ENCODE measurements at places on chromosomes 5 and 9.

DNA sequence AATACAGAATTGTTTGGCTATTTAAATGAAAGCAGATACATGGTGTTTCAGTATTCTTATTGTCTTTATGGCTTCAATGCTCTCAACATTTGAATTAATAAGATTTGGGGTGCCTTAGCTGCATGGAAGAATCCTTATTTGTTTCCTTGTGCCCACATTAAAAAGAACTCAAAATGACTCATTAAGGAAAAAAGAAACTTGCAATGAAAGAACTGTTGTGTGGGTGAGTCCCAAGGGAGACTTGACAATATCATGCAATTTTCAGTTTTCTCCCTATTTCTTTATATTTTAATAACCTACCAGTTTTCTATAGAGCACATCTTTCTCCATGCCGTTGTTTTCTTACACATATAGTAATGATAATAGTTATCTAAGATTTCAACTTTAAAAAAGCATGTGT lies 404.0 kb downstream of the PDE4D start:
- no peak for DNase-seq

- peak; percentile 90 for DNase-seq
Observed at GRCh38 chr5:145362266-145362665, 472.9 kb downstream of the PRELID2 start.

DNA sequence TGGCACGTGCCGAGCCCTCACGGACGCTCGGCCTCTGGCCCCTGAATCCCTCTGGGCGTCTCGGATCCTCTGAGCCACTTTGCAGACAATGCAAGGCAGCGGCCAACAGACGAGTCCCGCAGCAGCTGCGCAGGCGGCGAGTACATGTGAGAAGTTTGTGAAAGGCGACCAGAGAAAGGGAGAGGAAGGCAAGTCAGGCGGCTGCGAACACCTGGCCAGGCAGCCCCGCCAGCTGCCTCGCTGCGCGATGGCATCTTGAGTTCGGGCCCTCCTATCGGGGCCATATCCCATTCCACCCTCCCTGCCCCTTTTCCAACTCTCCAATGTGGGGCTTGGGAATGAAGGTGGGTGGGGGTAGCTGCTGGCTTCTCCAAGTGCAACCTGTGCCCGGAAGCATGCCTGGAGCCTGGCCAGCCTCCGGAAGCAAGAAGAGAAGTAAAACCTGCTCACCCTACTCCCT lies 4.5 kb upstream of the POU4F3 start:
- no peak for DNase-seq

DNA sequence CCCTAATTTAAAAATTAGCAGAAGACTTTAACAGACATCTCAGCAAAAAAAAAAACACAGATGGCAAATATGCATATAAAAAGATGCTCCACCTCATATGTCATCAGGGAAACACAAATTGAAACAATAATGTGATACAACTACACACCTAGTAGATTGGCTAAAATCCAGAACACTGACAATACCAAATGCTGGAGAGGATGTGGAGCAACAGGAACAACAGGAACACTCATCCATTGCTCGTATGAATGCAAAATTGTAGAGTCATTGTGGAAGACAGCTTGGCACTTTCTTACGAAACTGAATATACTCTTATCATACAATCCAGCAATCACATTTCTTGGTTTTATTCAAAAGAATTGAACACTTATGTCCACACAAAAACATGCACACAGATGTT lies 22.1 kb downstream of the MCIDAS start:
- DNase-seq, result no peak

DNA sequence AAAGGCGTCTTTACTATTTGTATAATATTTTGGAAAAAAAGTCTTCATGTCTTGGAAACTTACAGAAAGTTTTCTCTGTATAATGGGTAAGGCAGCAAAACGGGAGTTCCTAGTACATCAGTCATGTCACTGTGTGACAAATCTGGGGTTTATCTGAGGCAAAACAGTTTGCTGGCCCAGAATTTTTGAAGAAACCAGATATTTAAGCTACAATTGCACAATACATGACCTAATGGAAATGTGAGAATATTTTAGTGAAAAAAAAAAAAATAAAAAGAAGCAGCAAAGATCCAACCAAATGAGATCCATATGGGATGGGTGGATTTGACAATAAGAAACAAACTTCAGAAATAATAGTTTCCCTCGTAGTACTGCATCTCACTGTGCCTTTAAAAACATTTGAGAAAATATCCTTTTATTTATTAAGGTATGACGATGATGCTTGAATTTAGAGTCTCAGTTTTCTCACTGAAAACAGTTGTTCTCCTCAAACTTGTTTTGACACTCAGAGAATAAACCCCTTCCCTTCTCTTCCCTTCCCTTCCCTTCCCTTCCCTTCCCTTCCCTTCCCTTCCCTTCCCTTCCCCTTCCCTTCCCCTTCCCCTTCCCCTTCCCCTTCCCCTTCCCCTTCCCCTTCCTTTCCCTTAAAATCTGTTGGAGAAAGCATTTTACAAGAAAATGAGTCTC lies 180.5 kb upstream of the TUT7 start:
- DNase-seq, result peak; percentile 91

DNA sequence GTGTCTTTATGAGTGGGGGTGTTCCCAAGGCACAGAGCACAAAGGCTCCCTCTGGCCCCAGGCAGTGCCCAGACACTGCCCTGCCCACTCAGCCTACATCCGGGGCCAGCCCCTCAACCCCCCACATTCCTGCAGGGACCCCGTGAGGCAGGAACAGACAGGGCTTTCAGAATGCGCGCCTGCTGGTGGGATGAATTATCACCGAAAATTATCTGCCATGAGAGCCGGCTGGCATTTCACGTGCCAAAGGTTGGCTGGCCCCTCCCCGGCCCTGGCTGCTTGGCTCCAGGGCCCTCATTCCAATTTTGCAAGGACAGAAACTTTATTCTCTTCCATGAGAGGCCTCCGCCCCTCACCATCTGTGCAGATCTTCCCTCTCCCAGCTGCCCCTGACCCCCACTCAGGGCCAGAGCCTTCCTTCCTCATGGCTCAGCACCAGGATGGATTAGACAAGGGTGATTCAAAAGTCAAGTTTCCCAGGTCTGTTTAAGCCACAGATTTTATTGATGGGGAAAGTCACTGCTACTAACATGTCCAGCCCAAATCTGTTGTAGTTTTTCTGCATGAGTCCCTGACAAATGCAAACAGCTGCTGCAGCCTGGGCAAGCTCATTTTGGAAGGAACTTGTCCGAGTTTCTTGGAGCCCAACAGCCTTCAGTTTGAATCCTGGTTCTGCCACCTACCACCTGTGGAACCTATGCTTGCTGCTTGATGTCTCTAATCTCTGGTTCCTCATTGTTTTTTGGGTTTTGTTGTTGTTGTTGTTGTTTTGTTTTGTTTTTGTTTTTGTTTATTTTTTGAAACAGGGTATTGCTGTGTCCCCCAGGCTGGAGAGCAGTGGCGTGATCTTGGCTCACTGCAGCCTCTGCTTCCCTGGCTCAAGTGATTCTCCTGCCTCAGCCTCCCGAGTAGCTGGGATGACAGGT lies 32.3 kb upstream of the WDR38 start:
- DNase-seq, result no peak

GRCh38 chr5:23864786-23865185 lies 357.4 kb downstream of the PRDM9 start:
- DNase-seq, result no peak

GRCh38 chr9:85949586-85950335 lies 8.8 kb downstream of the NAA35 start:
- DNase-seq, result no peak

DNA sequence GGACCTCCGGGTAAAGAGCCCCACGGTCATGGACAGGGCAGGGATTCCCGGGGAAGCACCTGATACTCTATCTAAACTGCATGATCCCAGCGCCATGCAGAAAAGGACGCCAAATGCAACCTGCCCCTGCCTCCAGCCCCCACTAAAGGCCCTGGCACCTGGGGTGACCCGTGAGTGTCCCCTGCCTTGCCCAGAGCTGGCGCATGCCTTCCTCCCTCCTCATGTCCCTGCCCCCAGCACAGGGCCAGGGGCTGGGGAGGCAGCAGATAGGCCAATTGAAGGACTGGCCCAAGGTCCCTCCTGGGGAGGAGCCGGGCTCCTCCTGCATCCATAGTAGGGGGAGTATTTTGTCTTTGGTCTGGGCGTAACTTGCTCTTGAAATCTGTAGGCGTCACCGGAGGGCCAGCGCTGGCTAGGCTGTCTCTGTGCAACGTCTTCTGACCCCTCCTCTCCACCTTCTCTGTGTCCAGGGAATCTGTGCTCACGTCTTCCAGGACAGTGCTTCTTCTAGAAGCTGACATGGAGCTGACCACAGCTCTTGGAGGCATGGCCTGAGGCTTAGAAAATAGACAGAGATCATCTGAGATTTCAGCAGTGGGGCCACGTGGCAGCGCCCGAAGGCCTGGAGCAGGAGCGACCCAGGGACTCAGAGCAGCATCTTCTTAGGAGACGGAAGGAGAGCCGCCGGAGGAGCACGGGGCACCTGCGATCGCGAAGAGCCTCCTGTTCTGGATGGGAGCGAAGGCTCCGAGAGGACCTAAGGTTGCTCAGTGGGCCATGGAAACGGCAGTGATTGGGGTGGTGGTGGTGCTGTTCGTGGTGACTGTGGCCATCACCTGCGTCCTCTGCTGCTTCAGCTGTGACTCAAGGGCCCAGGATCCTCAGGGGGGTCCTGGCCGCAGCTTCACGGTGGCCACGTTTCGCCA lies 660 bp downstream of the SPAAR start:
- DNase-seq, result no peak

- no peak for DNase-seq
Observed at GRCh38 chr5:873328-873727, 19.3 kb downstream of the BRD9 start.

DNA sequence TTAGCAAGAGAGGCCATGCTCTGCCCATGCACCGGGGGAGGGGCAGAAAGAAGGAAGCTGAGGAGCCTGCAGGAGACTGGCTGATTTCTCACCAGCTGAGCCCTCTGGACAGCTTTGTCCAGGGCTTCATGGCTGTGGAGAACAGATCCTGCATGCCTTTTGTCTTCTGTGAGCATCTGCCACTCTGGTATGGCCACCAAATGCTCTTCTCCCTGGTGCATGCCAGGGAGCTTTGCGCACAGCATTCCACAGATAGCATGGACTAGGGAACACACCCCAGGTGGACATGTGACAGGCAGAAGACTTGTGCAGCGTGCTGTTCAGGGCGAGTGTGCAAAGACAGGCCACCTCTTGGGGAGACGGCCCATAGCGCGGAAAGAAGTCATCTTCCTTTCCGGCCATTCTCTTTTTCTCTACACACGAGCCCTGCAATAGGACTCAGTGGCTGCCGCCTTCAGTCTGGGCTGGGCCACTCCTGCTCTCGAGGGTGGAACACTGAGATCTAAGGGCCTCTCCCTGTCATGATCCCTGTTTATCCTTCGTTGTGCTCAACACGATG lies 56.7 kb downstream of the GADD45G start:
- DNase-seq, result peak; percentile 12

GRCh38 chr5:168295574-168296201 lies 4.2 kb downstream of the WWC1 start:
- peak; percentile 84 for DNase-seq

DNA sequence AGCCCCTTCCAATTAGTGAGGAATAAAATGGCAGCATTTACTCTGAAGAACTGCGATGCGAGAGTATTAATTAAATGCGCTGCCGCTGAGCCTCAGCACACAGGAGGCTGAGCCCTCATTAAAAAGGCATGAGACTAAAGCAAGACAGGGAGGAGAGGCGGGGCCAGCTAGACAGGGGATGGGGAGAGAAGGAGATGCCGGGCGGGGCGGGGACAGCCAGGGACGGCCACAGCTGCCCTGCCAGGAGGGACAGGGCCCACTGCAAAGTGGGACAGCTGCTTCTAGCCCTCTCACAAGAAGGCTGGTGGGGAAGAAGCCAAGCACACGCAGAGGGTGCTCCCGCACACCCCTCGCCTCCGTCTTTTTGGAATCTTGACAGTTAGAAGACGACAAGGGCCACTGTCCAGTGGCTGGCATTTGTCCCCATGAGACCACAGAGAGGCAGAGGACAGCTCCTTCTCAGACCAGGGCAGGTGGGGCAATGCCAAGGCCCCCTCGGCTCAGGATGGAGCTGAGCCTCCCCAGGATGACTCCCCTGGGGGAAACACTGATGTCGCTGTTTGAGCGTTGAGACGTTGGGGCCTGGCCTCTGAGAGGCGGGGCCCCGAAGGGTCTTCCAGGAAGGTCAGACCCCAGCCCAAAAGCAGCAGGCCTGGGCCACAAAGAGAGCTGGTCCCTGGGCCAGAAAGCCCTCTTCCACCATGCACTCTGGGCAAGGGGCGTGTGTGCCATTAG lies 26.9 kb downstream of the ADAMTS2 start:
- DNase-seq, result no peak

GRCh38 chr5:131637694-131638093 lies 2.7 kb upstream of the RAPGEF6 start:
- DNase-seq, result no peak

DNA sequence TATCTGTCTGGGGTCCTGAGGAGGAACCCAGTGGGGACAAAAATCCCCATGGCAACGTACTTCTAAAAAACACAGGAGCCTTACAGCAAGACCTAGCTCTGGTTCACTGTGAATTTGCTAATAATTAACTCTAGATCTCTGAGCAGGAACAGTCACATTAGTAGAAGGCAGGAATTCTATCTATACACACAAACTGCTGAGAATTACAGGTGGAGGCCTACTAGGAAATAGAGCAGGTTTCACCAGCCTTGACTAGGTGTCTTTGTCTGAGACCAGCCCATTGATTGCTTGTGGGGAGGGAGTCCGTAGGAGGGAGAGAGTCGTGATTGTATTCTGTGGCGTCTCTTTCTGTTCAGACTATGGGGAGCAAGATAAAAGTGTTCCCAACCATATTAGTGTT lies 44.8 kb downstream of the PRLR start:
- no peak for DNase-seq

DNA sequence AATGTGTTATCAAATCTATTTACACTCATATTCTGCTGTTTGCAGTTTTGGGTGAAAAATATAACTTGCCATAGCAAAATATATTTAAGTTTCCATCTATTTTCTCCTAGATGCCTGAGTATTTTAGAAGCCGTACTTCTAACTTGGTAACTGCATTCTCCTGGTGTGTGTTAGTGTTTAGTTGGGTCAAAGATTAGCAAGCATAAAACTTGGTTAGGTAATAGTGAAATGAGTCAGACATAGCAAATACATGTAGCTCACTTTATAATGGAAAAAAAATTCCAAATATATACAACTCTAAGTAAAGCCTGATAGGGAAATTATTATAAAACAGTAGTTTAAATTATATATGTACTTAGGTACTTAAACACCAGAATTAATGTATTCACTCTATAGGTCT lies 640.7 kb upstream of the ST8SIA4 start:
- peak; percentile 21 for DNase-seq

- DNase-seq, result no peak
Observed at GRCh38 chr5:52139888-52140615, 647.7 kb upstream of the ITGA1 start.

GRCh38 chr5:109439590-109439989 lies 29.8 kb upstream of the PJA2 start:
- no peak for DNase-seq

- DNase-seq, result no peak
Observed at GRCh38 chr5:14930486-14930885, 58.9 kb upstream of the ANKH start.
